GM06990 (cell line): ENCODE measurements at places on chromosomes 11 and 22.
A peak's percentile ranks its signal among the peaks of the same experiment; 100 is the strongest.

- DNase-seq, result no peak
These were observed 18.4 kb downstream of the CUL5 start for GRCh38 chr11:108027057-108027456.

GRCh38 chr11:63884196-63884932 is 32.6 kb downstream of the RCOR2 start:
- no peak for DNase-seq

DNA sequence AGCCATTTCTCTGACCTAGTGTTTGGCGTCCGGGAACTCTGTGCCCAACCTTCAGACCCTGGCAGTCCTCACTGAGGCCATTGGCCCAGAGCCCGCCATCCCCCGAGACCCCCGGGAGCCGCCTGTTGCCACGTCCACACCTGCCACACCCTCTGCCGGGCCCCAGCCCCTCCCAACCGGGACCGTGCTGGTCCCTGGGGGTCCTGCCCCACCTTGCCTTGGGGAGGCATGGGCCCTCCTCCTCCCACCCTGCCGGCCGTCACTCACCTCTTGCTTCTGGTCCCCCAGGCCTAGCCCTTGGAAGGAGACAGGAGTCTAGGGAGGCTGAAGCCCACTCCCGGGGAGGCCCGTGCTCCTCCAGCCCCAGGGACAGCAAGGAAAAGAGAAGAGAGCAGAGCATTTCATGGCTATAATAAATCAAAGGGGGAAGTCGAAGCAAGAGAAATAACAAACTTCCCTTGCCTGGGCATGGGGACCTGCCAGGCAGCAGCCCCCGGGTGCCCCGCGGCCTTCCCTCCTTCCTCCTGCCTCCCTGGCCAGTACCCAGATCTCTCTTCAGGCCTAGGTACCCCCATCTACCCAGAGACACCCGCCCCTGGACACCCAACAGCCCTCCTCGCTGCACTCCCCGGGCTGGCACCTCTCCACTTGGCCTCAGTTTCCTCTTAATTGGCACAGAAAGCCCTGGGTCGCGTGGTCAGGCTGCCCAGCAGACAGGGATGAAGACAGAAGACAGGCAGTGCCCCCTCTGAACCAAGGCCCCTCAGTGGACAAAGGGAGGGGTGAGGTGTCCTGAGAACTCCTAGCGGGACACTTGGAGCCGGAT is 13.0 kb upstream of the SLC39A13 start:
- DNase-seq, result no peak

GRCh38 chr22:43789452-43789851 is 22.7 kb downstream of the EFCAB6 start:
- DNase-seq, result no peak

- no peak for DNase-seq
These were observed 262.8 kb downstream of the BRD1 start for GRCh38 chr22:49564666-49565515.

GRCh38 chr11:19650467-19650866 is 62.2 kb upstream of the NAV2 start:
- no peak for DNase-seq

GRCh38 chr11:20599221-20600019 is at the start of gene SLC6A5:
TSS of gene SLC6A5 (plus strand) at chr11:20599608. CDS start at chr11:20599673, 65 bp downstream.
- DNase-seq, result no peak

- peak; percentile 80 for DNase-seq
These were observed at the start of gene CD44 for GRCh38 chr11:35138943-35139721. TSS of gene CD44 (plus strand) at chr11:35139171. CDS start at chr11:35139304, 133 bp downstream.

- DNase-seq, result peak; percentile 24
These were observed 217.4 kb downstream of the SBF2 start for GRCh38 chr11:10076458-10077141.

DNA sequence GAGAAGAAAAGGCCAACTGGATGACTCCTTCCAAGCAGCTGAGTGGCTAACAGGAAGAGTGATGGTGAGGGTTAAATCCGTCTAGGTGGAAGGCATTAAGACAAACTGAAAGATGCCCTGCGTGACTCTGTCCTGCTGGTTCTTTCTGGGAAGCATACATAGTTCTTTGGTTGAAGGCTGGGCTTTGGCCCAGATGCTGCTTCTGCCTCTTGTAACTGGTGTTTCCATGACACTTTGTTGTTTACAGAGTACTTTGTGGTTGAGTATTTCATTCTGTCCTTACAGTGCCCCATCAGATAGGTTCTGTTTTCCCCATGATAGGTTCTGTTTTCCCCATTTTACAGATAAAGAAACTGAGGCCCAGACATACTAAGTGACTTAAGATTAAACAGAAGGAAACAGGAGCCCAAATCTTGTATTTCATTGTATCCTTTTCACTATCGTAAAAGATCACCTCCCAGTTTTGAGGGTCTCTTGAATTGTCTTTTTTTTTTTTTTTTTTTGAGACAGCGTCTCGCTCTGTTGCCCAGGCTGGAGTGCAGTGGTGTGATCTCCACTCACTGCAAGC is 124.3 kb upstream of the RASSF10 start:
- no peak for DNase-seq

GRCh38 chr11:8697054-8697453 is 14.5 kb downstream of the RPL27A start:
- DNase-seq, result no peak

DNA sequence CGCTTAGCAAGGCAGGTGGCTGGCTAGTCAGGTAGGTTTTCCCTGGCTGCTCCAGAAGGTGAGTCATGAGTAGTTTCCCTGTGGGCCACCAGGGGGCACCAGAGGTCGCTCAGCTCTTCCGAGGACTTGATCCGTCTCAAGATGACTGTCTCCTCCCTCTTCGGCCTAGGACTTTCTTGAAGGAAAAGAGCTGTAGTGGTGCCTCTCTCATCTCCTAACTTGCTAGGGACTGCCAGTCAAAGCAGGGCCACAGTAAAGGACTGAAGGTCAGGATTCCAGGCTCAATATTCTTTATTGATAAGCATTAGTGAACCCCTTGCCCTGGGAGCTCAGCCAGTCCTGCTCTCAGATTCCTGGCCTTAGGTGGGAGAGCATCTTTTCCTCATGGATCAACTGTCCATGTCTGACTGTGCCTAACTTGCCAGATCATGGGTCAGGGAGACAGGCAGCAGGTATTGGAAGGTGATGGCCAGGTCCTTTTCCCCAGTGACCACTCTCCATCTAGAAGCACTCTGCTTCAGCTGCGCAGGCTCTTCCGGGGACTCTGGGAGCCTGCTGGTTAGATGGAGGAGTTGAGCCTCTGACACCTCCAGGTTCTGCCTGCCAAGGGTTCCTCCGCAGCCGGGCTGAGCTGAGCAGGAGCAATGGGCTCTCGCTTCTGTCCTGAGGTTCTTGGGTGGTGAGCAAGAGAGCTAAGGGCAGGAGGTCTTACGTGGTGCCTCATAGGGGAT is 1.9 kb downstream of the POLD4 start:
- no peak for DNase-seq

DNA sequence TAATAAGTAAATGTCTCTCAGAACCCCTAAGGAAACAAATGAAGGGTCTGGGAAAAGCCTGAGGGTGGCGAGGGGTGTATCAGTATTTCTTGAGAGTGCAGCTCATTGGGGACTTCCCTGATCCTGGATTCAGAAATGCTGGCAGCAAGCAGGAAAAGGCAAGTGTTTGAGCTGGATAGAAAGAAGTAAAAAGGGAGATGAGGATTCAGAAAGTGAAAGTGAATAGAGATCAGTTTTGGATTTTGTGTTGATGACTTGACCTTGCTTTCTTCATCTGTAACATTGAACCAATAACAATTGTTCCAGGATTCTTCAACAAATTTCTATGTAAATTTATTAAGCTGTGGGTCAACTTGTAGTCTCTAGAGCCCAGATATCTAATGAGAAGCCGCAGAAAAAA is 66.9 kb upstream of the CTSC start:
- no peak for DNase-seq

- DNase-seq, result no peak
These were observed 52.2 kb downstream of the JAM3 start for GRCh38 chr11:134120921-134121526.

DNA sequence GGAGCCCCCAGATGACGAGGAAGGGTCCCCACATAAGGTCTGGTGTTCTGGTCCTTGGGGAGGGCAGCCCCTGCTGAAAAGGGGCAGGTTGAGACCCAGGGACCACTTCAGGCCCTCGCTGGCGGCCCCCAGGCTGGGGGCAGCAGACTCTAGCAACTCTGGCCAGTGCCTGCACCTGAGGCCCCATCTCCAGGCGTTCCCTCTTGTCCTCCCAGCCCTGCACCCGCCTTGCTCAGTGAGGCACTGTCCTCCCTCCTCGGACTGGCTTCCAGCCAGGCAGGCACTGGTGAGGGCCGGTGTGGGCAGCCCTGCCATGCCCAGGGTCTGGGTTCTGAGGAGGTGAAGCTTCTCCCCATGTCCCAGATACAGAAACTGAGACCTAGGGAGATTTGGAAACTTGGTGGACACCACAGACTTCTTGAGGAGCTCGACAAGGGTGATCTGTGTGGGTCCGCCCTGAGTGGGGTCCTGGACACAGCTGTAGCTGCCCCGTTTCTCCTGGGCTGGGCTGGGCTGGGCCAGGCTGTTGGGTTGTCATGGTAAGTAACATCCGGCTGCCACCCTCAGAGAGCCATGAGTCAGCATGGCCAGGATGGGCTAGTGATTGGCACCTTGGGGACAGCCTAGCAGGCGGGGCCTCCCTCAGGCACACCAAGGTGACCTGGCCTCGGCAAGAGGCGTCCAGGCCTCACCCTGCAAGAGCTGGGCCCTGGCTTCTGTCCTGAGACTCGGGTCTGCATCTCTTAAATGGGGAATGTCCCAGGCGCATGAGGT is 11.1 kb upstream of the PHLDA2 start:
- DNase-seq, result no peak

DNA sequence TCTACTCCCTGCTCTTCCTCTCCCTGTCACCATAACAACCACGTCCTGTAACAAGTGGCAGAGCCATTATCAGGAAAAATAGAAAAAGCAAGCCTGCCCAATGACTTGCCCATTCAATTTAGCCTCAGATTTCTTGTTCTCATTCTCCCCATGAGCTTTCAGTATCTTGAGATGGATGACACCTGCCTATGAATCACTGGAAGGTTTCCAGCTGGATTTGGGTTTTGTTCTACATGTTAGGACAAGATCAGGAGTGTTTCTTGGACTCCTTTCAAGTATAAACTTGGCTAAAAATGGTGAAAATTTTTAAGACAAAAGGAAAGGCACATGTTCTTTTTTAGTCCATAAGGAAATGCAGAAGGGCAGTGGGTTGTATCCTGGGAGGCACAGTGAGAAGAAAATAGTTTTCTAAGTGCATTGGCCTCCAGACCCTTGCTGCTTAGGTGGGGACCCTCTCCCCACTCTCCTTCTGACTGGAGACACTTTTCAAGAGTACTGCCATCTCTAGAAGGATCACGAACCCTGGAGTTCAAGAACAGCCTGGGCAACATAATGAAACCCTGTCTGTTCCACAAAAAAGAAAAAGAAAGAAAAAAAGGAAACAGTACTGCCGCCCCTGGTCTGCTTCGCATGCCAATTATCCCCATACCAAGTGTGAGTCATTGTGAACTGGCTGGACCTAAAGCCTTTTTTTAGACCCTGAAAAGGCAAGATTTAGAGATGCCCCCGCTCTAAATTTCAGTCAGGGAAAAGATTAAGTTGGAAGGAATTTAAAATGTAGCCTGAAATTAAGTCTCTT is 51.0 kb downstream of the MTNR1B start:
- DNase-seq, result no peak

DNA sequence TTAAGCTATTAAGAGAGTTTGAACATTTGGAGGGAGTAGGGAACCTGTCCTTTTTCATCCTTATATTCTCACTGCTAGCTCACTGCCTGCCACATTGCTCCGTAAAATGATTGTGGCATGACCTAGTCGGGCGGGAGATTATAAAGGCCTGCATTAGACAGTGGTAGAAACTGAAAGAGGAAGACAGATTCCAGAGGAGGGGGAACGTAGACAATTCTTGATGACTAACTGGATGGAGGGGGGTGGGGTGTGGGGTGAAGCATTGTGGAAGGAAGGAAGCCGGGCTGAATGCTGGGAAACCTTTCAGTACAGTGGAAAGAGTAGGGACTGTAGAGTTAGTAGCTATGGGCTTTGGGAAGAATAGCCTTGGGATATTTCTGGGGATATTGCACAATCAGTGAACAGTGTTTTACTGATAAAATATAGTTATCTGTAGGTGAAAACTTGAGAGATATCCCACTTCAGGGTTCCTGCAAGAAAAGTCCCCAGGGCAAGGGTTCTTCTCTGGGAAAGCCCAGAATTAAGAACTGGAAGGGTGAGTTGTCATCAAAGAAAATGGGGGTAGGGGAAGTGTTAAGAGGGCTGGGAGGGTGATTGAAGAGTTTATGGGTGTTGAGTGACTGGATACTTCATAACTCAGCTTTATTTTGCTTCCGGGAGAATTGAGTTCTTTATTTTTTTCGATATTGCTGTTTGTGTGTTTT is 2.1 kb downstream of the MED15 start:
- no peak for DNase-seq

DNA sequence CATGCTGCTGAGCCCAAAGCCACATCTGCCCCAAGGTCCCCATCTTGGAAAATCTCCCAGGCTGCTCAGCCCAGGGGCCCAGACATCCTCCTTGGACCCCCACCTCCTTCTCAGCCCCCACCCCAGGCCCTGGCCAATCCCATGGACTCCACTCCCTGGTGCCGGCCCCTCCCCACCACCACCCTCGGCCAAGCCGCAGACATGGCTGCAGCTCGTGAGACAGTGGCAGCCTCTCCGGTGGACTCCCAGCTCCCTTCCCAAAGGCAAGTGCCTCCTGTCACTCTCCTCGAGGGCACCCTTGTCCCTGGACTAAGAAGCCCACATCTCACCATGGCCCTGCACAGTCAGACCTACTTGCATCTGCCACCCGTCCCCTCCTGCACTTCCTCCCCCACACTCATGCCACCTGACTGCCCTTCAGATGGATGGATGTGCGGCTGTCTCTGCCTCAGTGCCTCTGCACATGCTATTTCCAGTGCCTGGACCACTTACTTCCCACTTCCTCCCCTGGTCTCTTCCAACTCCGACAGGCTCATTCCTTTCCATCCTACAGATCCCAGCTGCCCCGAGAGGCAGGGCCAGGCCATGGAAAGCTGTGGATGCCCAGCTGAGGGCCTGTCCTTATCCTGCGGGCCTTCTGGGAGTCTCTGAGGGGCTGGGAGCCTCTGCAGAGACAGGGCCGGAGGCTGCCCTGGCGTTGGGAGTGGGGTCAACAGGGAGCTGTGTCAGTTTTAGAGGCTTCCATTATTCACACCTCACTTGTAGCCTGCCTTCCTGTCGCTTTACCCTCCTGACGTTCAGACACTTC is 25.5 kb upstream of the RFPL3 start:
- DNase-seq, result no peak
